Mesothelial cell of epicardium (in vitro differentiated cells): ENCODE measurements at places on chromosomes 4 and X.

DNA sequence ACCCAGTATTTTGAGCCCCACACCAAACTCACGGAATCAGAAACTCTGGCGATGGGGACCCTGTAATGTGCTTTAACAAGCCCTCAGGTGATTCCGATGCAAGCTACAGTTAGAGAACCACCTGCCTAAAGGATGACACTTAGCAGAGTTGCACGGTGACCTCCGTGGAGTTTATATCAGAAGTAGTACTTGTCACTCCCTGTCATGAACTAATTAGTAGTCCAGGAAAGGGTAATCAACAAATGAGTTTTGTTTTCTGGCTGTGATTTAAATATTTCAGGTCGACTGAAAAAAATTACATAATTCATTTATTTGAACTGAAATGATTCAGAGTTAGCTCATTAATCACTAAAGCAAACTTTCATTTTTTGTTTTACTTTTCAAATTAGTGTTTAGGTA lies 56.4 kb downstream of the TMA16 start:
- no peak for DNase-seq

DNA sequence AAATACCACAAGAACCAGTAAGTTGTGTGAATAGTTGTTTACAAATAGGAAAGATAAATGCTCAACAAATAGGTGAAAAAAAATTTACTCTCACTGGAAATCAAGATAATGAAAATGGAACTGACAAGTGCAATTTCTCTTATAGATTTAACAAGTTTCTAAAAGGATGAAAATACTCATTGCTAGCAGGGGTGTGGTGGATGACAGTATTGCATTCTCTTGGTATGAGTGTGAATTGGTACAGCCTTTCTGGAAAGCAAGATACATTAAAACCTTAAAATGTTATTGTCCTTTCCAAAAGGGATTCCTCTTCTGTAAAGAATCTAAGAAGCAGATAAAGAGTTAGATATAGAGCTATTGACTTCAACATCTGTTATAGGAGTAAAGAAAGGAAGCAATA lies 240.0 kb upstream of the RPS6KA3 start:
- no peak for DNase-seq

GRCh38 chrX:97672138-97672537 lies 788.4 kb downstream of the RPA4 start:
- DNase-seq: no peak

DNA sequence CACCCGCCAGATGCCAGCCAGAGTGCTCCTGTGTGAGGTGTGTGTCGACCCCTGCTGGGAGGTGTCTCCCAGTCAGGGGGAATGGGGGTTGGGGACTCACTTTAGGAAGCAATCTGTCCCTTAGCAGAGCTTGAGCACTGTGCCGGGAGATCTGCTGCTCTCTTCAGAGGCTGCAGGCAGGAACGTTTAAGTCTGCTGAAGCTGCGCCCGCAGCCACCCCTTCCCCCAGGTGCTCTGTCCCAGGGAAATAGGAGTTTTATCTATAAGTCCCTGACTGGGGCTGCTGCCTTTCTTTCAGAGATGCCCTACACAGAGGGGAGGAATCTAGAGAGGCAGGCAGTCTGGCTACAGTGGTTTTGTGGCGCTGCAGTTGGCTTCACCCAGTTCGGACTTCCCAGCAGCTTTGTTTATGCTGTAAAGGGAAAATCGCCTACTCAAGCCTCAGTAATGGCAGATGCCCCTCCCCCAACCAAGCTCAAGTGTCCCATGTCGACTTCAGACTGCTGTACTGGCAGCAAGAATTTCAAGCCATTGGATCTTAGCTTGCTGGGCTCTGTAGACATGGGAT lies 80.8 kb downstream of the CCSER1 start:
- no peak for DNase-seq

DNA sequence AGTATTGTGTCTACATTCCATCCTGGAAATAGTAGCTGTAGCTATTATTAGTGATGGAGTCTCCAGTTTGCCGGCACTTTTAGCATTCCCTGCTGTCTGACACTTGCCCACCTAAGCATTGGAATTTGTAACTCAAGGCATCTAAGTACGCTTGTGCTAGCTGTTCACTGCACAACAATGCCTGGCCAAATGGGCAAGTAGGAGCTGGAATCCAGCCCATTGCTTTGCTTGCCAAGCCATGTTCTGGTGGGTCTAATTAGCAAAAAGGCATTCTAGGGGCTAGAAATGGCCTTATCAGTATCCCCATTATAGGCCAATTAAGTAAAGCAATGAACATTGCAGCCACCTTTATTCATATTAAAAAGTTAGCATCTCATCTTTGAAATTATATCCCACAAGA lies 7.8 kb upstream of the CXXC4 start:
- DNase-seq: no peak

DNA sequence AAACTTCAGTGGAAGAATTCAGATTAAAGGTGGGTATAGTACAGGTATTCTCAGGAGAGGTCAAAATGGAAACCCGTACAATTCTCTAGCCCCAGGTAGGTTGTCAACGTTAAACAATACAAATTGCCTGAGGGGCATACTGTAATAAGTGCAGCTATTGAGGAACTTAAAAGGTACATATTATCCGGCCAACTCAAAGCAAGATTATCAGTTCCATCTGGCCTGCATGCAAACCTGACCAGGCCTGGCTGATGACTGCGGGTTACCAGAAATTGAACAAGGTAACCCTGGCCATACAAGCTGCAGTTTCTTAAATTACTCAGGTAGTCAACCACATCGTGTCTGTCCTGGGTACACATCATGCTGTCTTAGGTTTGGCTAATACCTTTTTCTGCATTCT lies 12.3 kb upstream of the ZNF630 start:
- no peak for DNase-seq

DNA sequence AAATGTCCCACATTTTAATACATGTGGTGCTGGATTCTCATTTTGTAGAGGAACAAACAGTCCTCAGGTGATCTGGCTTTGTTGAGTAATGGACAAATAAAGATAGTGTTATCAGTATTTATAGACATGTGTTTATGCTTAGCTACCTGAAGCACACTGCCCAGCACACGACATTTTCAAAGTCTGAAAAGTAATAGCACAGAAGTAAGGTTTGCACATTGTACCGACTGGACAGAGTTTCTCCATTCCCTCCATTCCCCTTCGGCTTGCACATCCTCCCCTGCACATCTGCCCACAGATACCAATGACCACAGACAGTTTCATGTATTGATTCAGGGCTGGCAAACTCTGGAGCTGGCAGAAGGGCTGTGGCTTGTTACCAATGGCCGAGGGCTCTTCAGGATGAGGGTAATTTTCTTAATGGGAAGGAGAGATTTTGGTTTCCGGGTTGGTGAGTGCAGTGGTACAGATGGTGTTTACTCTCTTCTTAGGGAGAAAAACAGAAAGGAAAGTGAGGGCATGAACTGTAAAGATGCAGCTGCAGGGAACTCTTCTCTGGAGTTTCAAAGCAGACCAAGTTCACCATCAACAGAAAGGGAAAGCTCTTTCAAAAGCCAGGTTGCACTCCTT lies 2.3 kb downstream of the GRPR start:
- no peak for DNase-seq

DNA sequence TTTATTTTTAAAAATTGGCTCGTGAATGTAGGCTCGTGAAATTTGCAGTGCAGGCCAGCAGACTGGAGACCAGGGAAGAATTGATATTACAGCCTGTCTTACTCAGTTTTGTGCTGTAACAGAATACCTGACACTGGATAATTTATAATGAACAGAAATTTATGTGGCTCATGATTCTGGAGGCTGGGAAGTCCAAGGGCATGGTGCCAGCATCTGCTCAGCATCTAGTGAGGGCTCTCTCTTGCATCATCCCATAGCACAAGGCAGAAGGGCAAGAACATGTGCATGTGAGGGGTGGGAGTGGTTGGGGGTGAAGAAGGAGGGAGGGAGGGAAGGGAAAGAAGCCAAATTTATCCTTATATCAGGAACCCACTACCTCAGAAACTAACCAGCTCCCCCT lies 13.7 kb upstream of the CLTRN start:
- DNase-seq: no peak

DNA sequence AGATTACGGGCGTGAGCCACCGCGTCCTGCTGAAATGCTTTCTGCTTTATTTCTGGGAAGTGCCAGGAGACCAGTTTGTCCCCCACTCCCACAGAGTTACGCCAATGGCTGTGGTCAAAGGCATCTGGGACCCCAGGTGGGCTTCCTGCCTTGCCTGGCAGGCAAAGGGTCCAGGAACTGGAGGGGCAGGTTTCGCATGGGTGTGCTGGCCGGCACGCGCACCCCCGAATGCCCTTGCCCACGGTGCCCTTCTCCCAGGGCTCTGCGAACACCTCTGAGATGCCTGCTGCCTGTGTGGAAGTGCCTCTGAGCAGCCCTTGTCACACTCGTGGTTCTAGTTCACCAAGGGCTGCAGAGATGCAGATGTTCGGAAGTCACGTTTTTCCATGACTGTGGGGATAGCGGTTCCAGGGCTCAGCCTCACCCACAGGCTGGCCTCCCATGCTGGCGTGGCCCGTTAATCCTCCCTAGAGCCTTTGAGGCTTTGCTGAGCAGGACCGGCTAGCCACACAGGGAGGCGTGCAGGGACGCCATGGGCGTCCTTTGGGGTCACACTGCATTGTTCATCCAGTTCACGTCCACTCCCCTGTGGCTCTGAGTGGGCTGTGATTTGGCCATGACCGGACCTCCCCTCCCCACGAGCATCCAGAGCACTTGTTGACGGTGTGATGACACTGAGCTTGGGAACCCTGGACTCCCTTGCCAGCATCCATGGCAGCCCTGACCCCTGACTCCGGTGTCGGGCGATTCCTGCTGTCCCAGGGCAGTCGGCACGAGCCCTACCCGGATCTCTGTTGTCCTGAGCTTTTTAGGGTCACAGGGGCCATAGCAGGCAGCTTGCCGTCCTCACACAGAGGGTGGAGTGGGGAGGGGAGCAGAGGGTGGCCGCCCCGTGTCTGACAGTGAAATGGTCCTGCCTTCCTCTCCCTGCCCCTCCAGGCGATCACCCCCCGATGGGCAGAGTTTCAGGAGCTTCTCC lies 12.7 kb upstream of the ADD1 start:
- DNase-seq: no peak

DNA sequence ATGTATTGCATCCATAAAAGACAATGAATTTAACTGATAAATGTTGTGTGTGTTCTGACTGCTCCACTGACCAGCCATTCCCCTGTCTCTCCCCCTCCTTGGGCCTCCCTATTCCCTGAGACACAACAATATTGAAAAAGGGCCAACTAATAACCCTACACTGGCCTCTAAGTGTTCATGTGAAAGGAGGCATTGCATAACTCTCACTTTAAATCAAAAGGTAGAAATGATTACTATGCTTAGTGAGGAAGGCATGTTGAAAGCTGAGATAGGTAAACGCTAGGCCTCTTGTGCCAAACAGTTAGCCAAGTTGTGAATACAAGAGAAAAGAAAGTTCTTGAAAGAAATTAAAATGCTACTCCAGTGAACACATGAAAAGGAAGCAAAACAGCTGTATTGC lies 152.7 kb downstream of the POU4F2 start:
- no peak for DNase-seq

GRCh38 chrX:22122510-22122909 lies 90.4 kb downstream of the PHEX start:
- DNase-seq: no peak
